ENCODE measurements at places on chromosomes 5 and 9.

DNA sequence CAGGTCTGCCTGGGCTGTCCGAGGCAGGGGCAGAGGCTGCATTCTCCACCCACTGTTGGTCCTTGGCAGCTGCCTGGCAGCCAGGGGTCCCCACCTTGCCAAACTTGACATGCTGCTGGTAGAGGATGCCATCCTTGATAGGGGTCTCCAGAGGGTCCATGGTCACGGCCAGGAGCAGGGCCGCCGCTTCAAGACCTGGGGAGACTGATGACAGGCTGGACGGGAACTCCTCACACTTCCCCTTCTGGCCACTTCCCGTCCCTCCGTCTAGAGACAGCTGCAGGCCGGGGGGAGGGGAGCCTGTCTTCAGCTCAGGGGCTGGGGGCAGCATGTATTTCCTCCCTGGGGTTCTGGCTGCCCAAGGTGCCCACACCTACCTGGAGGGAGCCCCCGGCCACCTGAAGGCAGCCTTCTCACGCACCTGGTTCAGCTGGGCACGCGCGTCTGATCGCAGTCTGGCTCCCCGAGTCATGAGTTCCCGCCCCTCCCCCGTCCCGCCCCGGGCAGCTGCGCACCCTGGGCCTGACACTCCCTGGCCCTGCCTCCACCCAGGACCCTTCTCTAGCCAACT lies at the start of gene DOK3:
Gene DOK3 (minus strand): TSS at position 446 of the 571 bp plus-strand sequence. CDS start 286 bp downstream, at position 160.
- DNase-seq, result no peak

DNA sequence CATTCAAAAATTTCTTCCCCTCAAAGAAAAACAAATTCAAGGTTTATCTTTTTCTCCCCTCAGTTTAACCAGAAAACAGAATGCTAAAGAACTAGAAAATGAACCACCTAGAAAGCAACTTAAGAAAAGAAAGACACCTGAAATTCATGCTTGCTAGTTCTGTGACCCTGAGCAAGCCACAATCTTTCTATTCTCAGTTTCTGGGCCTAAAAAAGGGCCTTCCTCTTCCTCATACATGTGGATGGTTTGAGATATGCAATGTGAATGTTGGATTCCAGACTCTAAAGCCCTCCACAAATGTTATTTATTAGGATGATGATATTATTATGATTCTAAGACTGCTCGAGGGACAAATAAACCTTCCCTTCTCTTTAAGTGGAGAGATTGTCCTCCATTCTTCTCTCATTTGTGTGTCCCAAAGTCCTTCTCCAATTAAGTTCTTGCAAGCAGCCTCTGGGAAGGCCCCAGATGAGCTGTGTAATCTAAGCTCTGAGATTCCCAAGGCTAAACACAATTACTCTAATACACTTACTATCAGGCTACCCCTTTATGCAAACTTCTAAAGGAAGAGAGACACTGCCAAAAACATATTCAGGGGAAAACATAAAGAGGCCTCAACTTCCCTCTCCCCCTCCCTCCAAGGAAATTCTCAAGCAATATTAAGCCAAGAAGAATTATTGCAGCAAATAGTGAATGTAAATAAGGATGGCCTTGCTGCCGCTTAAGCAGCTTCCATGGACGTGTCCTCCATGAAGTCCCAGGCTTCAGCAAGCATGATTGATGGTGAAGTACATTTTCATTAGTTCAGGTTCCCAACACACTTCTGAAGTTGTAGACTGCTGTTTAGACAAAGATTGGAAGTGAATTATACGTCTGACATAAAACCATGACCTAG lies 80.2 kb downstream of the PRKACG start:
- DNase-seq, result no peak

DNA sequence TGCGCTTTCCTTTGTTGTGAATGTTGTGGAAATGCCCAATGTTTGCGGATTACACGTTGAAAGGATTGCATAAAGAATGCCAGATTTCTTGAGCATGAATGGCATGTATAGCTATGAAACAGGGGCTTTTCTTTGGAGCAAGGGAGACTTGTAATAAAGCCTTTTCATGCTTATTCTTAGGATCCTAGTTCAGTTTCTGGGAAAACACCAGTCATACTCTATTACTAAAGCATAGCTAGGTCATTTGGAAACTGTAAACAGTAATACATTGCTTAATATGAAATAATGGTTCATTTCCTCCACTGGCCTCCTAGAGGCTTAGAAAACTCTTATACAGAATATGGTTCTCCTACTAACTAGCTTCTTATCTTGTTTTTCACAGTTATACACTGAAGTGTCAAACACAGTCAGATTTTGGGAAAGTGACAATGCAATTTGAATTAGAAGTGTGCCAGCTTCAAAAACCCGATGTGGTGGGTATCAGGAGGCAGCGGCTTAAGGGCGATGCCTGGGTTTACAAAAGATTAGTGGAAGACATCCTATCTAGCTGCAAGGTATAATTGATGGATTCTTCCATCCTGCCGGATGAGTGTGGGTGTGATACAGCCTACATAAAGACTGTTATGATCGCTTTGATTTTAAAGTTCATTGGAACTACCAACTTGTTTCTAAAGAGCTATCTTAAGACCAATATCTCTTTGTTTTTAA lies 104.2 kb downstream of the MELK start:
- no peak for DNase-seq

DNA sequence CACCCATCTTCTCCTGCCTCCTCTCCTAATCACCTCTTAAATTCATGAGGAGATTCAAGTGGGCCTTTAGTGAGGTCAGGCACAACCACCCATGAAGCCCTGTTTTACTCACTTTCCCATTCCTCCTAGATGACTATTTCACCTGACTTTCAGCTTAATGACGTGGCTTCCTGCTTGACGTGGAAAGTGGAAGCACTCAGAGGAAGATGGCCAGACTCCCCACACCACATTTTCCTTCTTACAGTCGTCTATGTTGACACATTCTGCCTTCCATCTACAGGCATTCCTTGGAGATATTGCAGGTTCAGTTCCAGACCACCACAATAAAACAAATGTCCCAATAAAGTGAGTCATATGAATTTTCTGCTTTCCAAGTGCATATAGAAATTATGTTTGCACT lies 146.4 kb upstream of the TAS2R1 start:
- DNase-seq, result no peak

DNA sequence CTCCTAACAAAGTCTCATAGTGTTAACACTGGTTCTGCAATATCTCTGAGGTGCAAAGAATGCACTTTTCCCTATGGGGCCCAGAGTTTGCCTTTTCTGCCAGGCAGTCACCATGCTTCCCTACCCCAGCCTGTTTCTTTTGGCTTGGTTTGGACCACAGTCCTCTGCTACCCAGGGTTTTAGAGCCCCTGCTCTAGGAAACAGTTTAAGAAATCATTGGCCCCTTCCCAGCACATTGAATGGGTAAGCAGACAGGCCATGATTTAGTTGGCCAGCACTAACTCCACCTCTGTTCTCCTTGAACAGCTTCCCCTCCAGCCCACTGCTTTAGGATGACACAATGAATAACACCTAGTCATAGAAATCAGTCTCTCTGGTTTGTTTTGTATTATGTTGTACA lies 73.2 kb downstream of the UBAP1 start:
- DNase-seq, result no peak

- DNase-seq, result no peak
Measured at GRCh38 chr9:33170464-33171415, 3.6 kb upstream of the B4GALT1 start.

- no peak for DNase-seq
Measured at GRCh38 chr5:6384856-6385255, 6.5 kb upstream of the MED10 start.

Measured in right forelimb (tissue), 1 donor.